LNCaP clone FGC (cell line): ENCODE measurements at places on chromosomes 16 and 17.

DNA sequence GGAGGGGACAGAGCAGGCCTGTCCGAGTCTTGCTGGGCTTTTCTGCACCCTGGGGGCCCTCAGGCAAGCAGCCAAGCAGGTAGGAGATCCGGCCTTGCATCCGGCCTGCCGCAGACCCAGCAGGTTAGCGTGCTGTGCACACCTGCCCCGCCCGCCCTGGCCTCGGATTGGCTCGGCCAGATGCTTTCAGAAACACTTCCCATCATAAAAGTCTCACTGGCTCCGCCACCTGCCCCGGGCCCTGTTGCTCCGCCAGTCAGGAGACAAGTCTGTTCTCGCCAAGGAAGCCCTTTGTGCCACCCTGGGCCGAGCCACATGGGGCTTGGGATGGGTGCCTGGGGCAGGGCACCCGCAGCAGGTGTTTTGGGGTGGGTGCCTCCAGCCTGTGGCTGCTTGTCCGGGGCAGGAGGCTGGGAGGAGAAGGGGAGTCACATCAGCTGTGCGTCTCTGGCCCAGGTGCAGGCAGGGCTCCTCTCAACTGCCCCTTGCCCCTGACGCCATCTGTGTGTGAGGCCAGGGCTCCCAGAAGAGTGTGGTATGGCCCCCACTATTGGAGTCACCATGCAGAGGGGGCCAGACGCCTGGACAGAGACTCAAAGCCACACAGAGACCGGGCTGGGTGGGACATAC lies 228.2 kb upstream of the GSE1 start:
- DNase-seq: peak; percentile 35

DNA sequence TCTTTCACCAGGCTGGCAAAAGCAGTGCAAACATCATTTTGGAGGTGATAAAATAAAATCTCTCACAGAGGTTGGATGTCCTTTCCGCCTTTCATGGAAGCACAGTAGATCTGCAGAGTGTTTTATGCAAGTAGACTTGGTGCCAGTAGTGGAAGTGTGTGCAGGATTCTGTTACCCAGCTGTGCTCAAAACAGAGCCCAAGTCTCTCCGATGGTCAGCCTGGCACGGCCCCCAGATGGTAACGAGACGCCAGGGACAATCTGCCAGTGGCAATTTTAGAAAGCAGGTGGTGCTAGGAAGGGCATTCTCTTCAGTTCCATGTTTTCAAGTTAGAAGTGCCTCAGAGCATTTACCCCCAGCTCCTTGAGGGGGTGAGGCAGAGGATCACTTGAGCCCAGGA lies 1.5 kb upstream of the MTHFSD start:
- DNase-seq: no peak

DNA sequence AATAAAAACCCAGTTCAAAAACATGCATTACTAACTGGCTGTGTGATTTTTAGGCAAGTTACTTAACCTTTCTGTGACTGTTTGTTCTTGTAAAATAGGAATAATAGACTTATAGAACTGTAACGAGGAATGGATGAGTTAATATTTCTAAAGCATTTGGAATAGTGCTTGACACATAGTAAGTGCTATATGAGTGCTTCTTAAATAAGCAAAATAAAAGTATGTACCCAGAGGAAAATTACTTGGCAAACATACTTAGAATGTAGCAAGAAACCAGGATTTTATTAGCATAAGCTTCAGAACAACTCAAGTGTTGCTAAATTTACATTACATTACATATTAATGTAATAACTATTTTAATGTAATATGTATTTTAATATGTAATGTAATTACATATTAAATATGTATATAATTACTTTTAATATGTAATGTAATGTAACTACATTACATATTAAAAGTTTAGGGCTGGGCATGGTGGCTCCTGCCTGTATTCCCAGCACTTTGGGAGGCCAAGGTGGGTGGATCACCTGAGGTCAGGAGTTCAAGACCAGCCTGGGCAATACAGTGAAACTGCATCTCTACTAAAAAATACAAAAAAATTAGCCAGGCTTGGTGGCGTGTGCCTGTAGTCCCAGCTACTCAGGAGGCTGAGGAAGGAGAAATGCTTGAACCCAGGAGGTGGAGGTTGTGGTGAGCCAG lies 14.2 kb downstream of the NFAT5 start:
- DNase-seq: no peak

- DNase-seq: no peak
Measured at GRCh38 chr16:84777435-84777834, 42.4 kb upstream of the CRISPLD2 start.

GRCh38 chr17:67944035-67944434 lies 52.2 kb downstream of the C17orf58 start:
- DNase-seq: no peak

DNA sequence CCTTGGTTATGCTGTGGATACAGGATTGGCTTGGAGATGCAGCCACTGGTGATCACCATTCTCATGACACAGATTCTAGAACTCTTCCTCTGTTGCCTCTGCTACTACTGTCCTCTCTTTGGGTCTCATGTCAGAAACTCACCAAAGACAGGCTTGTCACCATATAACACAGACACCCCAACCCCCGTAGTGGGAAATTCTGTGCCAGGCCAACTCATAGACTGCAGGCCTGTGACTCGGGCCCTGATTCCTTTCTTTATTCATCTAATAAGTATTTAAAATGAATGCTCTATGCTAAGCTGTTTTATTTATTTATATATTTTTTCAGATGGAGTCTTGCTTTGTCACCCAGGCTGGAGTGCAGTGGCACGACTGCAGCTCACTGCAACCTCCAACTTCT lies 9.5 kb downstream of the CYB5D2 start:
- DNase-seq: no peak

- no peak for DNase-seq
Measured at GRCh38 chr16:2288726-2289125, 20.8 kb upstream of the RNPS1 start.
